ENCODE measurements at places on chromosomes 2 and 18. TPM values are rescaled to one million over a fixed set of nuclear protein-coding genes. Genes with fewer than 3 reads are reported as not detected.

Gene POMC
- 5.7 TPM for total RNA-seq

Gene PPM1G
- 50.4 TPM for total RNA-seq

Gene UGT1A8
- total RNA-seq = not detected

Gene DES
- total RNA-seq = 146 TPM

Gene GNAL
- 4.2 TPM for total RNA-seq

Gene PHOSPHO2
- total RNA-seq = 3.2 TPM

Gene KHK
- 2.6 TPM for total RNA-seq

Gene MPP4
- not detected for total RNA-seq

Gene GTF3C2
- 56.6 TPM for total RNA-seq

Gene CTNNA2
- not detected for total RNA-seq

Gene CTAGE1
- not detected for total RNA-seq

Gene POU3F3
- total RNA-seq = 1.4 TPM

Gene ASB18
- not detected for total RNA-seq

Gene CFC1B
- total RNA-seq = not detected

Gene TUBA4A
- total RNA-seq = 84.6 TPM

Gene RBM43
- total RNA-seq = 5.3 TPM

Gene DNAH7
- total RNA-seq = 2.0 TPM

Gene LIMS2
- total RNA-seq = 177 TPM

Gene KCNF1
- not detected for total RNA-seq

Gene FAP
- 37.6 TPM for total RNA-seq

Gene CKAP2L
- total RNA-seq = not detected

Gene AAK1
- total RNA-seq = 77.9 TPM

Gene LYG2
- total RNA-seq = not detected

Gene CGREF1
- total RNA-seq = 18.8 TPM

Gene INPP5D
- 49.7 TPM for total RNA-seq

Gene NT5C1B
- not detected for total RNA-seq

Gene SP9
- not detected for total RNA-seq

Gene EGR4
- not detected for total RNA-seq

Gene ZDBF2
- total RNA-seq = 12.7 TPM

Gene CELF4
- total RNA-seq = not detected

Gene RESP18
- total RNA-seq = not detected

Gene MYCN
- total RNA-seq = 0.81 TPM

Gene POTEJ
- total RNA-seq = not detected

Gene PROC
- total RNA-seq = not detected

Gene TXNL1
- total RNA-seq = 52.8 TPM

Gene DDX1
- total RNA-seq = 58.3 TPM

Gene SERPINB10
- total RNA-seq = not detected

Gene GAREM1
- 15.4 TPM for total RNA-seq

Gene ETAA1
- 19.2 TPM for total RNA-seq

Gene TLX2
- total RNA-seq = not detected

Gene PARD6G
- total RNA-seq = 4.8 TPM

Gene FAM228A
- 0.81 TPM for total RNA-seq

Gene DOK6
- total RNA-seq = 2.1 TPM

Gene DLGAP1
- total RNA-seq = 7.3 TPM

Gene LTBP1
- total RNA-seq = 786 TPM

Gene MYO3B
- not detected for total RNA-seq

Gene SLC23A3
- total RNA-seq = 3.4 TPM

Gene TRIM43
- not detected for total RNA-seq

All from thoracic aorta (tissue), 2 donors.